Large intestine (tissue), 12 donors: ENCODE measurements at places on chromosomes 2 and 18. TPM values are rescaled to one million over a fixed set of nuclear protein-coding genes. Genes with fewer than 3 reads are reported as not detected.

RIT2 gene
- polyA plus RNA-seq = 1.9 TPM

DTNA gene
- 12.3 TPM for polyA plus RNA-seq

MARCO gene
- 0.18 TPM for polyA plus RNA-seq

IL18R1 gene
- polyA plus RNA-seq = 6.9 TPM

CYTIP gene
- 20.4 TPM for polyA plus RNA-seq

GULP1 gene
- polyA plus RNA-seq = 33.3 TPM
